Activated T-helper 1 cell treated with anti-CD3 and anti-CD28 coated beads, Interleukin-2, amount 50 U/mL, for 16 hours (primary cell): ENCODE measurements at places on chromosomes 6 and 20.

GRCh38 chr20:6769903-6770785 is 2.7 kb downstream of the BMP2 start:
- no peak for DNase-seq

DNA sequence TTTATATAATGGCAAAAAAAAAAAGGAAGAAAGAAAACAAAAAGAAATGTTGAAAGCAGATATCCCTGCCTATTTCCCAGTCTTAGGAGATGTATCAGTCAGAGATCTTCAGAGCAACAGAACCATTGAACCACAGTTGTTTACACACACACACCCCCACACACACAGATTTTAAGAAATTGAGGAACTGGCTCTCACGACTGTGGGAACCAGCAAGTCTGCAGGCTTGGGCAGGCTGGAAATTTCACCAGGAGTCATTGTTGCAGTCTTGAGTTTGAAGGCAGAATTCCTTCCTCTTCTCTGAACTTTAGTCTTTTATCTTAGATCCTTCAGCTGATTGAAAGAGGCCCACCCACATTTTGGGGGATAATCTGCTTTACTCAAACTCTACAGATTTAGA is 380.9 kb downstream of the CDKAL1 start:
- no peak for DNase-seq

DNA sequence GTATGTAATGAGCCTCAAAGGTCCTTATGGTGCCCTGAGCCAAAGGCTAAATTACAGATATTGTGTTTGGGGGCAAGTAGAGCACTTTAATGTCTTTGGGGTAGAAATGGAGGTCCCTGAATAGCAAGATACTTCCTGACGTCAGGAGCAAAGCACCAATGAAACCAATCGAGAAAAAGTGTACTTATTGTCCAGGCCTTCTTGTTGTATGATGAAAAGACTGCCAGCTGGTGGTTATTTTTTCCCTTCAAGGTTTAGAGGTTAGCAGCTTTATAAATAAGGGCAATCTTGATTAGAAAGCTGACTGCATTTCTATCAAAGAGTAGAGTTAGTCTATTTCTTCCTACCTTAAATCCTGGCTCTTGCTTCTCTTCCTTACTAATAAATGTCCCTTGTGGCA is 76.1 kb upstream of the HSF2 start:
- DNase-seq: no peak

GRCh38 chr6:38024908-38025307 is 205.4 kb downstream of the ZFAND3 start:
- no peak for DNase-seq

DNA sequence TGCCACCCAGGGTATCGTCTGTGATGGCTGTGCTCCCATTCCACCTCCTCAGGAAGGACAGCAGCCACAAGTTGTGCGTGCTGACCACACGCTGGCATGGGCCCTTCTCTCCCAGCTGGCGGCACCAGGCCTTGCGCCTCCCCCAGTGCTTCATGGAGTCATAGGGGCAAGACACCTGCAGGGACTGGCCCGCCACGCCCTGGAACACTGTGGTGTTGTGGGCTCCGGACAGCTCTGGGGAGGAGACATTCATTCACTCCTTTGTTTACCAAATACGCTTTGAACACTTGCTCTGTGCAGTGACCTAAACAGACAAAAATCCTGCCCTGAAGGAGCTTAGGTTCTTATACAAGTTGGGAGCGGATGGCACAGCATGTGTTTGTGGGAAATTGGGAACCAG is 1.5 kb downstream of the TREM2 start:
- no peak for DNase-seq

DNA sequence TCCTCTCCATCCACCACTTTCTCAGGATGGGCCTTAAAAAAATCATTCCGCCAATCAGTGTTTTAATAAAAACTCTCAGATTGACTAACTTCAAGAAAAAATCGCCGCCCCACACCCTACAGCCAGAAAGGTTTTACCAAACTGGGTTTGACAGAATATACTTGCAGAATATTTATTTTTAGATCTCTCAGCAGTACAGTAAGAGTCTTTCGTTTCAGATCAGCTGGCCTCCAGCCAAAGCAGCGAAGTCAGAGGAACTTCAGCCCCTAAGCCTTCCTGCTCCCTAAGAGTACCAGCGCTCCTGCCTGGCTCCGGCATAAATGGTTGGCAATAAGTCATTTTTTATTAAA is 24.7 kb downstream of the TBC1D7 start:
- no peak for DNase-seq

DNA sequence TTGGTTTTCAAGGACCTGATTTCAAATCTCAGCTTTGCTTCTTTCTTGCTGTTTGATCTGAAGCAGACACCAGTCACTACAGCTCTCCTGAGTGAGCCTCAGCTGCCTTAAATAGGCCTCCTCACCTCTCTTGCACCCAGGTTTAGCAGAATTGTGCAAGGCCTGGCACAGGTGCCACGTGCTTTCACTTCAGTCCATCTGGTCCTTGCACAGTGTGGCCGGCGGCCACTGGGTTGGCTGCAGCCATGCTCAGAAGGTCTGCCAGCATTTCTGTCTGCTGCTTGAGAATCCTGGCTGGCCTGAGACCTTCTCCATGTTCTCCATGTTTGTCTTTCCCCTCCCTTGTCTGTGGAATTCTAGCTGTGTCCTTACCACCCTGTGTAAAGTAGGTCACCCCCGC is 14.5 kb upstream of the DAAM2 start:
- DNase-seq: no peak

DNA sequence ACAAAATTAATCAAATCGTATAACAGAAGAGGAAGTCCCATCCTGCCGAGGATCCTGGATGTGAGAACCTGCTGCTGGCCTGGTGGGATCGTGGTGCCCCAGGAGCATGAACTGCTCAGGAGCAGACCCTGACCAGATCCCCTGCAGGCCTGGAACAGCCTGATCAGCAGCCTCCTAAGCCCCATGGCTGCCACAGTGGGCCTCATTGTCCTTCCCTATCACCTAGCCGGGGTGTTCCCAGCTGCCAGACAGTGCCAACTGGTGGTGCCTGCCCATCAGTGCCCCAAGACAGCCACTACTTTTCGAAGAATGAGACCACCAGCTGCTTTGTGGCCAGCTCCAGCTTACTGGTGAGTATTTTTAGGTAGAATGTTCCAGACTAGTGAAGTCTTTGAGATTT is 19.6 kb upstream of the MAS1L start:
- DNase-seq: no peak

DNA sequence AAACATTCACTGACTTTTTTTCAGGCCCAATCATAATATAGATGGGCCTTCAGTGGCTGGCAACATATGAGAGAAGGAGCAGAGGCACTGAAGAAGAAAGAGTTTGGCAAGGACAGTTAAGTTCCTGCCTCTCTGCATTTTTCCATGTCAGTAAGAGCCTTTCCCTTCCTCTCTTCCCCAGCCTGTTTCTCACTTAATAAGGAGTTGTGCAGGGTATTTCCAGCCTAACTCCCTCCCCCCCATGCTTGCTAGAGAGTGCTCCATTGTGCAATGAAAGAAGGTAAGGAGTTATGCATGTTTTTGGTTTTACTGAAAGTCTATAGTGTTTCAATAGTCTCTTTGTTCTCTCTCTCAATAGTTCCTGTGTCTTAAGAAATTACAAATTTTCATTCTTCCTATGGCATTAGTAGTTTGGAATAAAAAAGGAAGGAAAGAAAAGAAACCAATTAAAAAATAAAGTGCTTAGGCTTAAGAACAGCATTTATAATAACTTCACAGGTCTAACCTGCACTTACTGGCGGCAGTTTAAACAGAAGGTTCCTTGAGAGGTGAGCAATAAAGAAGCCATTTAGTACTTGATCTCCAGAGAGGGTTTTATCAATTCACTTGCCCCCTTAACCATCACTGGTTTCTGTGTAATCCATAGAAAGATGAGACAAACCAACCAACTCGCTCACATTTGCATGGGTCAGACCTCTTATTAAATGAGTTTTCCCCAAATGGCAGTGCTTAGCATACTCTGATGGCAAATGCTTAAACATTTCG is 251.1 kb downstream of the PTPRT start:
- no peak for DNase-seq

GRCh38 chr20:20463933-20464374 is 96.0 kb downstream of the INSM1 start:
- DNase-seq: no peak

DNA sequence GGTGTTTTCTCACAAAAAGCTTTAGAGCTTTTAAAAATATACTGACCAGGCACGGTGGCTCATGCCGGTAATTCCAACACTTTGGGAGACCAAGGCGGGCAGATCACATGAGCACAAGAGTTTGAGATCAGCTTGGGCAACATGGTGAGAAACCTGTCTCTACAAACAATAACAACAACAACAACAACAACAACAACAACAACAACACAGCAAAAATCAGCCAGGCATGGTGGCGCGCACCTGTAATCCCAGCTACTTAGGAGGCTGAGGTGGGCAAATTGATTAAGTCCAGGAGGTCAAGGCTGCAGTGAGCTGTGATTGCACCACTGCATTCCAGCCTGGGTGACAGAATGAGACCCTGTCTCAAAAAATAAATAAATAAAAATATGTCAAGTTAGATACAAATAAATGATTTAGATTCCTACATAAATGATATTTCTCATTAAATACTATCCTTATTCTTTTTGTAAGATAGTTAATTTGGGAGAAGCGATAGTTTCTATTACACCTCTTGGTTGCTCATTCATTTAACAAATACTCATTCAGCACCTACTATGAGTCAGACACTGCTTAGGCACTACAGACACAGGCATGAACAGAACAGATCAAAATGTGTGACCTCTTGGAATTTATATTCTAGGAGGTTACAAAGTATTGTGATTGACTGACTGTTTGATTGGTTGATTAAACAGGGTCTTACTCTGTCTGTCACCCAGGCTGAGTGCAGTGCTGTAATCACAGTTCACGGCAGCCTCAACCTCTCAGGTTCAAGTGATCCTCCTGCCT is 83.5 kb upstream of the BEND3 start:
- no peak for DNase-seq

DNA sequence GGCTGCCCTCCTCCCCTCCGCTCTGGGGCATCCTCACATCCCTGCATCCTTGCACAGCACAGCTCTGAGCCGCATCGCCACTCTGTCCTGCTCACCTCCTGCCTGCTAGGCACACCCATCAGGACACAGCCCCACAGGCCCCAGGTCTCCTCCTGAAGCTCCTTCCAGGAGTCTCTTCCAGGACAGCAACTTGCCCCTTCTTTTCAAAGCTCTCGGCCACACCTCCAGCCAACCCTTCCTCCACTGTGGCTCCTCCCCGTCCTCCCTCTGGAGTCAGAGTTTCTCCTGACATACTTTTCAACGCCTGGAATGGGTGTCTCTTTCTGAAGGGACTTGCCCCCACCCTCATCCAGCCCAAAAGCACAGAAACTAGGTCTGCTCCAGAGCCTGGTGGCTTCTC is 77.3 kb downstream of the SLC23A2 start:
- DNase-seq: no peak

DNA sequence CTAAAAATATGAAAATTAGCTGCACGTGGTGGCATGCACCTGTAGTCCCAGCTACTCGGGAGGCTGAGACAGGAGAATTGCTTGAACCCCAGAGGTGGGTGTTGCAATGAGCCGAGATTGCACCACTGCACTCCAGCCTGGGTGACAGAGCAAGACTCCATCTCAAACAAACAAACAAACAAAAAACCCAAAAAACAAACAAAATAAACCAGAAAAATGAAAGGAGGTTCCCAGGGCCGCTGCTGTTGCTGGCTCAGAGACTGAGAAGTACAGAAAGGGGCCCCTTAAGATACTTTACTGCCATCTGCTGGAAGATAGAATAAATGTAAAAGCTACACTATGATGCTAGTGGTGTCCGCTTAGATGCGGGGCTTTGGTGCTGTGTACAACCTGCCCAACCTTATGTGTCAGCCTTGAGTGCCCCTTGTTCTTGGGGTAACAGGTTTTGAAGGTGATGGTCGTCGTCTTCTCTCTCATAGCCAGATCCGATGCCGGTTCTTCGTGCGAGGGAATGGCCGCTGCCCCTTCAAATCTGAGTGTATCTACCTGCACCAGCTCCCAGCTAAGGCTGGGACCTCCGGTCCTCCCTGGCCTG is 2.8 kb upstream of the FANCE start:
- DNase-seq: no peak

DNA sequence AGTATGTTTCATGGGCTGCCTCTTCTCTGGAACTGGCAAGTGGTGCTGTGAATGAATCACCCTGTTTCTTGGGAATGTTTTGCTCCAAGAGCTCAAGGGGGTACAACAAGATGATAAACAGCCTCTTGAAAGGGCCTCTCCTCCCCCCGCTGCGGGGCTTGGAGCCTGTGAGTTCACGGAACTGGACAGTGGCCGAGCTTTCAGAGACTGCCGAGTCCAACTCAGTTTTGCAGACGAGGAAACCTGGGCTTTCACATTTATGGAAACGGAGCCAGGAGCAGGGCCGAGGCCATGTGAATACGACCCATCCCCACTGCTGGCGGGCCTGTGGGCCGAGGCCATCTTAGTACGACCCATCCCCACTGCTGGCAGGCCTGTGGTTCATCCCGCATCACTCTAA is 18.2 kb upstream of the SRC start:
- no peak for DNase-seq

- no peak for DNase-seq
These were observed 90.2 kb upstream of the TOX2 start for GRCh38 chr20:43824309-43825050.

DNA sequence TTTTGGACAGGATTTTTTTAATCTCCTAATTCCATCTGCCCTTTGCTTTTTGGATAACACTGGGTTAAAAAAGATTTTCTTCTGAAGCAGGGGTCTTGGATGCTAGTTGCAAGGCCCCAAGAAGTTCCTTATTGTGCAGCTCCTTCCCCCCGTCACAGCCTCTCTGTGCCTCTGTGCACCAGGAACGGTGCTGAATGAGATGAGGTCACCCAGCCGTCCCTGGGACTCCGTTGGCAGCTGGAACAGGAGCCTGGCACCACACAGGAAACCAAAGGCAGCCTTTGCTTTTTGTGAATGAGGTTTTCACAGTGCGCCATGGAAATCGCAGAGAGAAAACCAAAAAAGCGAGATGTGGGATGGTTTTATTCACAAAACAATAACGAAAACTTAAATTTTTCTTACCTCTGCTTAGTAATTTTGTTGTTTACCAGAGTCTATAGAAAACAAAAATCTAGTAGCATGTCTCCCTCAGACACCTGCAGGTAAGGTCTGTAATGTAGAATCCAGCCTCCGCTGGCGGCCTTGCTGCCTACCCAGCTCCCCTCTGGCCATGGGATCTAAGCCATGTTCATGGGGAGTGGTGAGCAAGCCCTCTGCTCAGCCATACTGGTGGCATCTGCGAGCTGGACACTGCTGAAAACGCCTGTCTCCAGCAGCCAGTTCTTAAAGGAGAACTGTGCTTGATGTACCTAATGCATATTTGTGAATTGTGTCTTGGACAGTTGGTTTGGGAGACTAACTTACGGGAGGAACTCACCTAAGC is 40.4 kb upstream of the SYNJ2 start:
- DNase-seq: no peak

DNA sequence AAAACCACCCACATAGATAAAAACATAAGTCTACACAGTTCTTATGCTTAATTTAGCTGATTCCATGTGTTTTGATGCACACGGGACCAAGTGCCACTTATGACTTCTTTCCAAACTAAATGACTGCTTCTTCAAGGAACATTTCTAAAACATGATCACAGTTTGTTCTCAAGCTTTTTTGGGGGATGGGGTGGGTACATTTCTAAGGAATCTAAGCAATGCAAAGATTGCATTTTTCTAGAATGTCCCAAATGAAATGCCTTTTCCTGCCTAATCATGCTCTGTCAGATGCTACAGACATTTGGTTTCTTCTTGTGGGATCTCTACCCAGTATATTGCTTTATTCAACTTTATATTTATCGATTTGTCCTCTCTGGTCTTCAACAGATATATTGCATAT is 496.8 kb upstream of the JAG1 start:
- no peak for DNase-seq

GRCh38 chr6:27280064-27280539 is 32.0 kb downstream of the POM121L2 start:
- no peak for DNase-seq

GRCh38 chr6:157597461-157598312 is 216.7 kb downstream of the ZDHHC14 start:
- DNase-seq: no peak
